Heart right ventricle (tissue), 16 donors: ENCODE measurements at places on chromosomes 3 and 15. TPM values are rescaled to one million over a fixed set of nuclear protein-coding genes. Genes with fewer than 3 reads are reported as not detected.
A peak's percentile ranks its signal among the peaks of the same experiment; 100 is the strongest.

GOLGA6B gene
- not detected for total RNA-seq

DNA sequence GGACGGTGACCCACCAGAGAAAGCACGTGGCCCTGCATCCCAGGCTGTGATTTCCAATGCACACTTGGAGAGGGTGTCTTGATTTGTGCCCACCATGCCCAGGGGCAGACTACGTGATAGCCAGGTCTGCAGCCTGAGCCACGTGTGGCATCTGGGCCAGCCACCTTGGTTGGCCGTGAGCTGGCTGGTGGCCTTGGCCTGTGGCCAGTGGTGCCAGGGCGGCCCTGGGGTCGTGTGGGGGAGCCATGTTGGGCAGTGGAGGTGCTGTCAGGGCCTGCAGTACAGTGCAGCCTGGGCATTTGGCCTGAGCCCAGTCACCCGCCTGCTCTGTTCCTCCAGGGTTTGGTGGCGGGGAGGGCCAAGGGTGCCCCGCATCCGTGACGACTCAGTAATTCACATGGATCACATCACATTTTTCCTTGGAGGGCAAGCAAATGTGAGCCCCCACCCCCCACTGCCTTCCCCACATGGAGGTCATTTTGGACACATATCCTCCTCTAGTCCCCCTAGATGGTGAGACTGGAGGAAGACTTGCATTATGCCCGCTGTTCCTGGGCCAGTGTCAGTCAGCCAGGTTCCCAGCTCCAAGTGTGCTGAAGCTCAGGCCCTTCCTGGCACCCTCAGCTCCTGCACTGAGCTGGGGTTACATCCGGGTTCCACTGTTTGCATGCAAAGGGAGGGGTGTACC, 201.4 kb downstream of the UBE3A start:
- H3K27me3 ChIP-seq: no peaks in the 10 kb centered on the region
- H3K4me3 ChIP-seq: no peak overlapping the region
- no peak overlapping the region for H3K27ac ChIP-seq
- H3K36me3 ChIP-seq: no peaks in the 10 kb centered on the region

DNA sequence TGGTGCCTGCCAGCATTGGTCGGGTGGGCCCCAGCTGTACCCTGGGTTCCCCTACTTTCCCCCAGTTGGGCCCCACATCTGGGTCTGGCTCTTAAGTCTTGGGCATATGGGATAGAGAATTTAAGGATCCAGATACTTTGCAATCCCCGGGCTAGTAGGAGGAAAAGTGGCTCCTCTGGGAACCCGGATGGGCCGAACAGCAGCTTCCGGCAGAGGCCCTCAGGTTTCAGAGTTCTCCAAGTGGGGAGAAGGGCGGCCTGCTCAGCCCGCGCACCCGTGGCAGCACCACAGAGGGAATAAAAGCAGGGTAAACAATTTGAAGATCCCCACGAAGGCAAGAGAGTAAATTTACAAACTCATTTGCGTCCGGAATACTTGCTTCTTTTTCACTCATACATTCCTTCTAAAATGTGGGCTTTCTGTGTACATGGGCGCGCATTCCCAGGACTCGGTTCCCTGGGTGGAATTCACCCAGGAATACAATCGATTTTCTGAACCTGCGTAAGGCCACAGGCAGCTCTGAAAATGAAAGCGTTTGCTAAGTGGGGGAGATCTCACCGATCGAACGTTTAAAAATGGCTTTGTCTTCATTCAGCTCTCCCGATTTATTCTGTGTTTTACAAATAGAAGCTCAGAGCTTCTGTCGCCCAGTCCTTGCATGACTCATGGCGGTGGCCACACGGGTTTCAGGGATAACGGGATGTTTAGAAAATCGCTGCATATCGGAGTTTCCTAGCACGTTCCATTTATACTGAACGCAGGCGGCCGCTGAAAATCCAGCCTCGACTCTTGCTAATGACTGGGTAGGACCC, 74.0 kb upstream of the POLG start:
- peak overlapping the region; percentile 35 for H3K4me3 ChIP-seq
- no peaks in the 10 kb centered on the region for H3K36me3 ChIP-seq
- peaks cover 38% of the 10 kb centered on the region for H3K4me1 ChIP-seq
- DNase-seq: no peak

OXSM gene
- total RNA-seq: 13.1 TPM

ACP3 gene
- total RNA-seq: 2.3 TPM
